Spinal cord (tissue), 10 donors: ENCODE measurements at places on chromosomes 13 and 19.

DNA sequence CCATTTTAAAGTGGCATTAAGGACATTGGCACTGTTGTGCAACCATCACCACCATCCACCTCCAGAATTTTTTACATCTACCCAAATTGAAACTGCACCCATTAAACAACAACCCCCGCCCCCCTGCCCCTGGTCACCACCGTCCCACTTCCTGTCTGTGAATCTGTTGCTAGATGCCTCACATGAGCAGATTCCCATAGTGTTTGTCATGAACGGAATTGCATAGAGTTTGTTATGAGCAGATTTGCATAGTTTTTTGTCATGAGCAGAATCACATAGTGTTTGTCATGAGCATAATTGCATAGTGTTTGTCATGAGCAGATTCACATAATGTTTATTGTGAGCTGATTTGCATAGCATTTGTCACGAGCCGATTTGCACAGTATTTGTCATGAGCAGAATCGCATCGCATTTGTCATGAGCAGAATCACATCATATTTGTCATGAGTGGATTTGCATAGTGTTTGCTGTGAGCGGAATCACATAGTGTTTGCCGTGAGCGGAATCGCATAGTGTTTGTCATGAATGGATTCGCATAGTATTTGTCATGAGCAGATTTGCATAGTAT lies 54.0 kb upstream of the GTF3A start:
- no peak for DNase-seq

GRCh38 chr13:81383444-81383843 lies 1042.5 kb upstream of the SPRY2 start:
- DNase-seq, result no peak

GRCh38 chr13:107450931-107451330 lies 764.4 kb downstream of the LIG4 start:
- DNase-seq, result no peak

GRCh38 chr13:51873117-51873798 lies 11.5 kb downstream of the CCDC70 start:
- no peak for DNase-seq

GRCh38 chr13:51681037-51681678 lies 96.9 kb downstream of the WDFY2 start:
- no peak for DNase-seq

DNA sequence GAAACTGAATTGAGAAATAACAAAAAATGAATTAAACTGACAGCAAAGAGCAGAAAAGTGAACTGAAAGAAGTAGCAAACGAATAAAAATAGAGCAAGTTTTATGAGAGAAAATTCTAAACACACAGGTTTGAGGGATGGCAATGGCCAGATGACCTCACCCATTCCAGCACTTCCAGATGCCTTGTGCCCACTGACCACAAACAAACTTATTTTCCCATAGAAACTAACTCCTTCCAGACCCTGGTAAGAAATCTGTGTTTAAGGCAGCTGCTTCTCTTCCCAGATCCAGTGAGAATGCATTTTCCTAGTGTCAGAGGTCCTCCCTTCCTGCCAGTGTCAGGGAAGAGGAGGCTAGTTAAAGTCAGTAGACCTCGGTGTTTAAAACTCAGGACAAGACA lies 51.7 kb downstream of the RXFP2 start:
- no peak for DNase-seq

GRCh38 chr13:103805771-103806170 lies 739.6 kb upstream of the SLC10A2 start:
- DNase-seq, result no peak

DNA sequence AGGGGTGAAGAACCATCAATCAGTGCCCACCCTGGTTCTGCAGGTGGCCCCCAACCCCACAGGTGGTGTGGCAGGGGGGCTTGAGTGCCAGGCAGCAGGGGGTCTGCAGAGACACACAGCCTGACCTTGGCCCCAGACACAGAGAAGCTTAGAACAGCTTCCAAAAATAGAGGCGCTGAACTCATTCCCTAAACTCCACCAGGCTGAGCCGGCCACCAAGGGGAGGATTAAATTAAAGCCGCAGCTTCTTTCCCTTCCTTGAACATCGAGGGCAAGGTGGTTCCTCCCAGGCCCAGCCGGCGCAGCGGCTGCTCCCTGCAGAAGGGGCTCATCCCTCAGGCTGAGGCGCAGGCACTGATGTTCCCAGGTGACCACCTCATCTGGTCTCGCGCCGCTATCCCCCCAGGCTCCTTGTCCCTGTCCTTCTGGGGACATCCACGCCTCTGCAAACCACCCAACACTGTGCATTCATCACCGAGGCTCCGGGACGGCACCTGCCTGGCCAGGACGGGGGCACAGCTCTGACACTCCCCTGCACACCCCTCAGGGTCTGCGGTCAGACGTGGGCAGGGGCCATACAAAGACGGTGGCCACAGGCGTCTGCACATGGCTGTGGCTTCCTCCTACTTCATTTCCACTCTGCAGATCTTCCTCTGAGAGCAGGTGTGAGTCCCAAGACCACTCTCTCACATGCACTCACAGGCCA lies 30.9 kb downstream of the LAMP1 start:
- no peak for DNase-seq

DNA sequence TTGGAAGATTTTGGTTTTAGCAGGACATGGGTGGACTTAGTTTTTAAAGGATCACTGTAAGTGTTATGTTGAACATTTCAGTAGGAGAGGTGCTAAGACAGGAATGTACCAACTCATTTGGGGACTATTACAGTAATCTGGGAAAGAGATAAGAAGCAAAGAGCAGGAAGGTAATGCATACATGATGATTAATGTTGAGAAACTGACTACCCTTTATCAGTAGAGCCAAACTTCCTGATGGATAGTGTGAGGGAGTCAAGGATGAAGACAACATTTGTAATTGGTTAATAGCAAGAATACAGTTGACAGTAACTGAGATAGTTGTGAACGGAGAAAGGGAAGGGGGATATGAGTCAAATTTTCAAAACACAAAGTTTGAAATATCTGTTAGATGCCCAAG lies 421.9 kb upstream of the PRR20A start:
- DNase-seq, result no peak

GRCh38 chr13:23788459-23788858 lies 100.7 kb downstream of the MIPEP start:
- DNase-seq, result no peak

DNA sequence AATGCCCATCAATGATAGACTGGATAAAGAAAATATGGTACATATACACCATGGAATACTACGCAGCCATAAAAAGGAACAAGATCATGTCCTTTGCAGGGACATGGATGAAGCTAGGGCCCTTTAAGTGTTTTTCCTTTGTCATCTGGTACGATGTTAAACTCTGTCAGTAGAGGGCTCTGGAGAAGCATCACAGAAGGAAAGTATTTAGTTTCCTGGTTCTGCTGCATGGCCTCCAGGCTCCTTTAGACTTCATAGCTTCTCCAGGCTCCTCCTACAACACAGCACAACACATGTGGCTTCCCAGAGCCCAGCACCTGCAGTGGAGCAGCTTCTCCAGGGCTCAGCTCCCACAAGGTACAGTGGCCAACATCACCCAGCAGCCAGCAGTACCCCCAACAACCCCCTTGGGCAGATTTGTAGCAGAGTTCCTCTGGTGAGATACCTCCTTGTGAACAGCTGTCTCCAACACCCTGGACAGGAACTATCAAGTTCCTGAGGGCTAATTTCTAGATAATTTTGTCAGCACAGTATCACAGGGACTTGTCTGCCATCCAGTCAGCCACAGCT lies 63.4 kb downstream of the KCTD12 start:
- DNase-seq, result no peak

DNA sequence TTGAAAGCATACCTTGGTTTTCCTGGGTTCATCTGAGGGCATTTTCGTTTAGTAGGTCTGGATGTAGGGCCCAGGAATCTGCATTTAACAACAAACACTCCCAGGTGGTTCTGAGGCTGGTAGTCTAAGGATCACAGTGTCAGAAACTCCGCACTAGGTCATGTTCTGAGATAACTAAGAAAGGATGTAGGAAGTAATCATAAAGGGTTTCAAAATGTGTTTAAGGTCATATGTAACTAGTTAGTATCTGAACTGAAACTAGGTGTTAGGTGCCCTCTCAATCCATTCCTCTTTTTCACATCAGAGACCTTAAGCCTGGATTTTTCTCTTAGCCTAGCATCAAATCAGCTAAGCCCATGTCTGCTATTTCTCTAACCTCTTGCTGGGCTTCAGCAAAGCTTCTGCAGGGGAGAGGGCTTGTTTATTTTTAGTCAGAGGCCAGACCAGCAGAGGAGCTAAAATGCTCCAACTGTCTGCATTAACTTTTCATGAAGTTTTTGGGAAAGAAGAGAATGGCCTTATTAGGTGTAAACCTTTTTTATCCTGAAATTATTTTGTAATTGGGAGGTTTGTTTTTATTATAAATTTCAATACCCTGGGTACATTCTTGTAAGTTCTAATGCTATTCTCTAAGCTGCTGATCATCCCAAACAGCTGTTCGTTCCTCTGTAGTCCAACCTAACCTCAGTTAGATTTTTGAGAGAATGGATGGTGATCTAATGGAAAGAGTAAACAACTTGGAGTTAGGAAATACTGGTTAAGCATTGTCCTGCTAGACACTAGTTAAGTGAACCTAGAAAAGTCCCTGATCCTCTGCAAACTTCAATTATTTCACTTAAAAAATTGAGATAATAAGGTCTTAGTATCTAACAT lies 262.8 kb upstream of the RFC3 start:
- DNase-seq, result no peak

DNA sequence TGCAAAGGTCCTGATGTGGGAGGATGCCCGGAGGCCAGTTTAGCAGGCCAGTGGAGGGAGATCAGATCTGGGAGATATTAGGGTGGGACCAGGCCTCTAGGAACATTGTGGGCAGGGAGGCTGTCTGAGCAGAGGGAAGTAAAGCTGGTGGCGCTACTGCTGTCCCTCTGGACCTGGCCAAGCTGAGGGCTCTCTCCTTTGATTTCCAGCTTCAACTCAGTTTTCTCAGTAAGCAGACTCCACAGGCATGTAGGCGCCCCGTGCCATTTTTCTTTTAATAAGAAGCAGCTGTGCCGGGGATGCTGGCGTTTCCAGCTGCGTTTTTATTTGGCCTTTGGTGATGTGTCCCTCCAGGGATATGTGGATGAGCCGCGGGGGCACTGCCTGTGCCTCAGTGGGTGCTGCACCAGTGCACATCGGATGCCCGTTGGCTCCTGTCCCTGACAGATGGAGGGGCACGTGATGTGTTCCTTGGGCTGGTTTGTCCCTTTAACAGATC lies 6.7 kb downstream of the DNM2 start:
- no peak for DNase-seq

DNA sequence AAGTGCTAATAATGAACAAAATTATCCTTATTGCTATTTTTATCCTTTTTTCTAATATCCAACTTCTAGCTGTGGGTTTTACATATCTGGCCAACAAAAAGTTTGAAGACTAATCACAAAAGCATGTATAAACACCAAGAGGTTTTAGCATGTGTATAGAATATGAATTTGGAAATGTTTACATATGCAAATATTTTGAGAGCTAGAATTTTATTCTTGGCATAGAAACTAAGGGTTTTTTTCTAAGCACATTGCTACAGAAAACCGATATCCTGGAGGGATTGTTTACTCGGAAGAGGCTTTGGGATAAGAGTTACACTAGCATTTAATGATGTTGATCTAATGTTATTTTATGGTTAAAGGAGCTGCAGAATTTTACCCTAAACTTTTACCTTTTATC lies 392.1 kb downstream of the EFNB2 start:
- DNase-seq, result no peak

DNA sequence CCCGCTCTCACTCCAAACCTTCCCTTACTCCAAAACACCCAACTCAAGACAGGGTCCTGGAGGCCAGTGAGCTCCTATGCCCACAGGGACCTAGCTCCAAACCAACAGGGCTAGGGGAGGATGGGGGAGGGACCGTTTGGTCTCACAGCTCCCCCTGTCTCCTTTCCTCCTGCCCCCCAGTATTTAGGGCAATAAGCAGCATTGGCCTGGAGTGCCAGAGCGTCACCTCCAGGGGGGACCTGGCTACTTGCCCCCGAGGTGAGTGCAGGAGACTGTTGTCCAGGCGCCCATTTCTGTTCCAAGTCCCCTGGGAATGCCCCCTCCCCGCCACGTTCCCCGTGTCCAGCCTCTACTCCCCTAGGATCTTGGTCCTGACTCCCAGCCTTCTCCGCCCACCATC lies 792 bp downstream of the RETN start:
- DNase-seq, result no peak

GRCh38 chr13:113052971-113053370 lies 52.6 kb upstream of the F7 start:
- no peak for DNase-seq

DNA sequence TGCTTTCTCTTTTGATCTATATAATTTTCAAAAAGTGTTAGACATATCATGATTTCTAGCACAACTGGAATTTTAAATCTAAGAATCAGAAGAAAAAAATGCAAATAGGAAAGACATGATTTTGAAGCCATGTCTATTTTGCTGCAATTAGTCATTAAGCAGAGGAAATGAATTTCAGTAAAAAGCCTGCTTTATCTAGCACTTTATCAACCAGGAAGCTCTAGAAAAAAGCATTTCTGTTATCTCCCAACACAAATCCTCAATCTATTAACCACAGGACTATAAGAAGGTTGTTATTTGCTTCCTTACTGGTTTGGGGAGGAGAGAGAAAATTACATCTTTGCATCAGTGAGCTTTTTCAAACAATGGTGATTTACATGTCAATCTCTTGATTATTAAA lies 716.7 kb downstream of the DIAPH3 start:
- no peak for DNase-seq
